ENCODE measurements at places on chromosomes 4 and X.

- DNase-seq = peak; percentile 70
Measured at GRCh38 chrX:107672955-107673378, 44.7 kb downstream of the PRPS1 start.

GRCh38 chr4:151604238-151604637 is 156.6 kb downstream of the GATB start:
- peak; percentile 5 for DNase-seq

GRCh38 chr4:182556580-182556979 is 313.4 kb downstream of the TENM3 start:
- no peak for DNase-seq

GRCh38 chrX:129690435-129690834 is 35.7 kb upstream of the APLN start:
- DNase-seq = no peak

DNA sequence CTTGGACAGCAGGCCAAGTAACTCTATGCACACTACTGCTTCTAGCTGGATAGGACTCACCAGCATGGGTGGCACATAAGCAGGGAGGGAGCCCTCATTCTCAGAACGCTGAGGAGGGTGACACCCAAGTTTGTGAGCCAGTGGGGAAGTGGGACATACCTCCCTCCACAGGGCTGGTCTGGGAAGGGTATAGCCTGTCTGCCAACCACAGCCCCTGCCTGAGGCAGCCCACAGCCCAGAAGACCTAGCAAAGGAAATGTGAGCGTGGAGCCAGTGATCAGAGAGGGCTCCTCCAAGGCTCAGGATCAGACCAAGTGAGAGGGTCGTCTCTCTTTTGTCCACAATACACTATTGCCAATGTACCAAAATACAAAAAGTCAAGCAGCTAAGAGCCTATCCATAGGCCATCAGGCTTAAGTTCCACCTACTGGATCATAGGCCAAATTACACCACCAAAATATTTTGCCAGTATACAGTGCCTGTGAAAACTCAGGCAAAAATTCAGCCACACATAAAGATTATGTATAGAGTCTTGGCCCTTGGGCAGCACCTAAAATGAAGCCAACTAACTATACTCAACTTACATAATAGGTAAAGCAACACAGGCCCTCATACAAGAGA is 1203.1 kb downstream of the PCDH18 start:
- DNase-seq = no peak

GRCh38 chr4:58649226-58649625 is 1539.0 kb upstream of the IGFBP7 start:
- DNase-seq = peak; percentile 91

- DNase-seq = no peak
Measured at GRCh38 chrX:153401133-153401764, at the start of gene PNMA6E. PNMA6E (minus strand) TSS chrX:153401350; CDS start chrX:153398849, 2,501 bp downstream.

- DNase-seq = no peak
Measured at GRCh38 chr4:161448550-161449180, 715.1 kb downstream of the FSTL5 start.

DNA sequence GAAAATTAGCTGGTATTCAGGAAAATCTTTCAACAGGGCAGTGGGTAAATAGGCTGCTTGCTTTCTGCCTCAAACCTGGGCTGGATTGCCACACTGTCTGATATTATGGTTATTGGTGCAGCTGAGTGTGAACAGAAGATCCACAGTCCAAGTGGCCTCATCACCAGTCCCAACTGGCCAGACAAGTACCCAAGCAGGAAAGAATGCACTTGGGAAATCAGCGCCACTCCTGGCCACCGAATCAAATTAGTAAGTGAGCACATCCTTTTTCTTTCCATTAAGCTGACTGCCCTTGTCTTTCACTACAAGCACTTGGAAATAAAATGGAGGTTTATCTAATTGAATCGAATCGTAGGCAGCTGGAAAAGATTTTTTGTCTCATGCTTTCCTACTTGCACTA is 204.7 kb downstream of the TLL1 start:
- no peak for DNase-seq

- DNase-seq = no peak
Measured at GRCh38 chrX:41389311-41389888, 55.4 kb downstream of the DDX3X start.

GRCh38 chr4:95038791-95039190 is 281.0 kb downstream of the BMPR1B start:
- no peak for DNase-seq

GRCh38 chrX:134599184-134599914 is 58.9 kb downstream of the PLAC1 start:
- no peak for DNase-seq

- DNase-seq = no peak
Measured at GRCh38 chr4:600850-601515, 24.4 kb upstream of the PDE6B start.

GRCh38 chr4:41569961-41570360 is 32.0 kb downstream of the LIMCH1 start:
- DNase-seq = no peak

All from NCI-H1694 treated with DMSO at 0.1 percent for 48 hours (cell line).